ENCODE measurements at places on chromosomes 1 and 21. TPM values are rescaled to one million over a fixed set of nuclear protein-coding genes. Genes with fewer than 3 reads are reported as not detected.

The PRKCZ gene
- 56.8 TPM for total RNA-seq

The CEP104 gene
- 60.9 TPM for total RNA-seq

The PLA2G2A gene
- total RNA-seq: not detected

The DDAH1 gene
- total RNA-seq: 68.2 TPM

The VPS26C gene
- 46.8 TPM for total RNA-seq

The TRNAU1AP gene
- 19.6 TPM for total RNA-seq

The KCNC4 gene
- 1.6 TPM for total RNA-seq

The OR2L13 gene
- not detected for total RNA-seq

The ANGEL2 gene
- total RNA-seq: 36.8 TPM

The KRTAP19-8 gene
- total RNA-seq: not detected

The LRRC71 gene
- total RNA-seq: 0.11 TPM

The PRAMEF10 gene
- total RNA-seq: not detected

The MYOC gene
- total RNA-seq: not detected

The ATP1A2 gene
- not detected for total RNA-seq

The CCDC28B gene
- 4.7 TPM for total RNA-seq

The KCNA2 gene
- not detected for total RNA-seq

The C1QTNF12 gene
- total RNA-seq: 2.8 TPM

The CFHR4 gene
- total RNA-seq: not detected

The CFAP410 gene
- total RNA-seq: 18.4 TPM

The GBP5 gene
- not detected for total RNA-seq

The SLC45A3 gene
- total RNA-seq: 37.6 TPM

The CYP4A11 gene
- total RNA-seq: not detected

The C1QA gene
- not detected for total RNA-seq

Measured in PC-3 (cell line).